ENCODE measurements at places on chromosomes 13 and 19.

DNA sequence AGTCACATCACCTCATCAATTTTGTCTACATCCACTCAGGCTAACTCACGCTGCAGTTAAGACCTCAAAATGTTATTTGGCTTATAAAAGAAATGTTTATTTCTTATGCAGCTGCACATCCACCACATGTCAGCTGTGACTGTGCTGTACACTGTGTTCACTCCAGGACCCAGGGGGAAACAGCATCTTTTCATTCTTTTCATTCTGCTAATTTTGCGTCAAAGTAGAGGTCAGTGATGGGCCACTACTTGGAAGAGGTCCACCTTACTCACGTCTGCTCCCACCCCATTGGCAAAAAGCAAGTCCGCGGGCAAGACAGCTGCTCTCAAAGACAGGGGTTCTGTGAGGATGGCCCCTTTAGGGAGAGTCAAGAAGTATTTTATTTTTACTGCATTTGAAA, 4.5 kb upstream of the DCT start:
- no peak for DNase-seq

GRCh38 chr19:45972081-45972946, 1.4 kb downstream of the NOVA2 start:
- DNase-seq, result peak; percentile 17

DNA sequence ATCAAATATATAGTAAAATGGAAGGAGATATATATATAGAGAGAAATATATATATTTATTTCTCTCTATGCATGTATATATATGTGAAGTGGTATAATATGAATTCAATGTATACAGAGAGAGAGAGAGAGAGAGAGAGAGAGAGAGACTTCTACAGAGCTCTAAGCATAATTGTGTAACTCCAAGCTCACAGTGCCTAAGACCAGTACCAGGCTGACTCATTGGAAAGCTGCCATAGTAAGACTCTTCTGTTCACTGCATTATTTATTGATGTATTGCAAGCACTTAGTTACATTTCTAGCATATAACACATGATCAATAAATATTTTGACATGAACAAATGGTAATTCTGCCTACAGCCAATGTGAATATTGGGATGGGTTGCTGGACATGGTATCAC, 1734.7 kb downstream of the SLITRK1 start:
- no peak for DNase-seq

DNA sequence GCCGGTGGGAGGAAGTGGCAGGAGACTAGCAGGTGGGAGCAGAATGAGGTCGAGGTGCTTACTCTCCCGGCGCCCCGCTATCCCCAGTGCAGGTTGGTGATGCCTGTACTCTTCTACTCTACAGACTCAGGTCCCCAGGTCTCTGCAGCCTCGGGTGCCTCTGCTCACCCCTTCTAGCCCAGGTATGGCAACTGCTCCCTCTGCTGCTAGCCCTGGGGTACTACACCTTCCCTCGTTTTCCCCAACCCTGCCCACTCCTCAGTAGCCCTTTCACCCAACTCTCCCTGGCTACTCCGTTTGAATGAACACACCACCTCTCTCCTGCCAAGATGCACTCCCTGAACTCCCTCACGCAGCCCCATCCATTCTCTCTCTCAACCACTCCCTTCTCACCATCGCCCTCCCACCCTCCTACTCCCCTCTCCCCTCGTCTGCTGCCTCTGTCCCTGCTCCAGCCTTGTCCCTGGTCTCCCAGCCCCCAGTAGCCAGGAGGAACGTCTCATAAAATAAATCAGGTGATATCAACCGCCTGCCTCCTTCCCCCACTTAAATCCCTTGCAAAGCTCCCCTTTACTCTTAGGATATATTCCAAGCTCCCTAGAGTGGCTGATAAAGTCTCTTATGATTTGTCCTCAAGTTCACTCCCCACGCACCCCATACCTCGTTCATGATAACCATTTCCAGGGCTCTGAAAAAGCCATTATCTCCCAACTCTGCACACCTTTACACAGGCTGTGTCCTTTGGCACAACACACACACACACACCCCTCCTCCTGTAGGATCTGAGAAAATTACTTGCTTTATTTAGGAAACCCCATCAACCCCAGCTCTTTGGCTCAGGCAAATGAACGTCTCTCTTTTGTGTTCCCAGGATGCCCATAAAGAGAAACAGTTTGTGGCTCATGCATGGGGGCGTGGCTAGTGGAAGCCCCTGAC, 8.2 kb upstream of the MEIS3 start:
- DNase-seq, result peak; percentile 72

GRCh38 chr13:75855847-75856246, 219.7 kb downstream of the LMO7 start:
- DNase-seq, result no peak

GRCh38 chr13:104310861-104311260, 1244.6 kb upstream of the SLC10A2 start:
- DNase-seq, result no peak

- DNase-seq, result no peak
These were observed 45.0 kb downstream of the CBY2 start for GRCh38 chr13:45747071-45747470.

DNA sequence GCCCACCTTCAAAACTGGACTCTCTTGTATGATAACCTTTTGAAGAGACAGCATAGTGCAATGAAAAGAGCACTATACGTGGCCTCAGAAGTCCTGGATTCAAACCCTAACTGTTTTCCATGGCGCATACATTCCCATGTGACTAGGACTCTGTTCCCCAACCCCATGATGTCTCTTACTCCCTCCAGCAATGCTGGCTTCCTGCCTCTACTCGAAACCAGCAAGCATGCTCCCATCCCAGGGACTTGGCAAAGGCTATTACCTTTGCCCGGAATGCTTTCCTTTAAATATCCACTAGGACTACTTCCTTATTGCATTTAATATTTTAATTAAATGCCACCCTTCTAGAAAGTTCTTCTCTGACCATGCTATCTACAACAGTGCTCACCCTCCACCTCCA, 75.1 kb downstream of the CYSLTR2 start:
- no peak for DNase-seq

GRCh38 chr19:52343548-52343947, 7.5 kb downstream of the ZNF610 start:
- DNase-seq, result peak; percentile 49

- DNase-seq, result no peak
These were observed 23.5 kb downstream of the ACTN4 start for GRCh38 chr19:38670921-38671398.

DNA sequence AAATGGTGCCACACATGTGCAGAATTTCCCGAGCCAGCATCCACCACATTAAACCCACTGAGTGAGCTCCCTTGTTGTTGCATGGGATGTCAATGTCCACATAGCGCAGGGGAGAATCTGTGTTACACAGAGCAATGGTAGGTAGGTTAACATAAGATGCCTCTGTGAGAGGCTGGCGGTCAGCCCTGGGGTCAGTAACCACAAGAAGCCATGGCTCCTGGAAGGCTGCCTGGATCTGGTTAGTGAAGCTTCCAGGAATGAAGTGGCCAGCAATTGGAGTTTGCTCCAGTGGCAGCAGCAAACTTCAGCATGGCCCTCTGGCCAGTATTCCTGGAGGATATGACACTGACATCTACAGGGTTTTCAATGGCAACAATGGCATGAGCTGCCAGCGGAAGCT, 37.0 kb upstream of the PCDH9 start:
- no peak for DNase-seq

DNA sequence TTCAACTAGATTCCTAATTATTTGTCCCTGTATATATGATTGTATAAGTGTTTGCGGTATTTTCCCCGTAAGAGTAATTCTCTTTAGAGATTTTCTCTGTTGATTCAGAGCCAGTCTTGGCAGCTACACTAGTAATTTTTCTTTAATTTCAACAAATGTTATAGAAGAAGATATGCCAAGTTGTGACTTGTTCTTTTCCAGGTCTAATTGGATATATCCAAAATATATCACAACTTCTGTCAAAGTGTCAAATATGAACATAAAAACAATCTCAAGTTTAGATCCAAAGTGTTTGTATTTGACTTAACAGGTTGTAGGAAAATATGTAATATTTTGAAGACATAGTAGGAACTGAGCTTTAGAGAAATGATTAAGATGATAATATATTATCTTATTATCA, 733.9 kb upstream of the SLITRK5 start:
- DNase-seq, result no peak

GRCh38 chr19:45854167-45854778, 8.7 kb downstream of the SYMPK start:
- DNase-seq, result no peak

GRCh38 chr13:76812206-76812897, 73.9 kb downstream of the KCTD12 start:
- no peak for DNase-seq

DNA sequence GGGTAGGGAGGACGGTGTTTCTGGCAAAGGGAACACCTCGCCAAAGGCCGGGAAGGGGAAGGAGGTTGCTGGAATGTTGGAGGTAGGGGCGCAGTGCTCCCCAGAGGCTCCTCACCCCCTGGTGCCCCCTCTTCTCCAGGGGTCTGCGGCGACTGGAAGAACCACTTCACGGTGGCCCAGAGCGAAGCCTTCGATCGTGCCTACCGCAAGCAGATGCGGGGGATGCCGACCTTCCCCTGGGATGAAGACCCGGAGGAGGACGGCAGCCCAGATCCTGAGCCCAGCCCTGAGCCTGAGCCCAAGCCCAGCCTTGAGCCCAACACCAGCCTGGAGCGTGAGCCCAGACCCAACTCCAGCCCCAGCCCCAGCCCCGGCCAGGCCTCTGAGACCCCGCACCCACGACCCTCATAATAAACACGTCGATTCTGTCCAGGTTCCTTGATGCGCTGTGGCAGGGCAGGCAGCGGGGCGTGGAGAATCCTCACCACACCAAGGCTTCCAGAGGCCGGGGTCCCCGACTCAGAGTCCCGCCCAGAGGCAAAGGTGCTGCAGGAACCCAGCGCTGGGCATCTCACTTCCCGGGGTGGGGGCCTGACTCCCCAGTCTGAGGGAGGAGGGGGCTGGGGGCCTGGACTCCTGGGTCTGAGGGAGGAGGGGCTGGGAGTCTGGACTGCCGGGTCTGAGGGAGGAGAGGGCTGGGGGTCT, 7.4 kb upstream of the SPACA4 start:
- no peak for DNase-seq

- DNase-seq, result no peak
These were observed 6.8 kb downstream of the DCUN1D2 start for GRCh38 chr13:113483504-113484293.

DNA sequence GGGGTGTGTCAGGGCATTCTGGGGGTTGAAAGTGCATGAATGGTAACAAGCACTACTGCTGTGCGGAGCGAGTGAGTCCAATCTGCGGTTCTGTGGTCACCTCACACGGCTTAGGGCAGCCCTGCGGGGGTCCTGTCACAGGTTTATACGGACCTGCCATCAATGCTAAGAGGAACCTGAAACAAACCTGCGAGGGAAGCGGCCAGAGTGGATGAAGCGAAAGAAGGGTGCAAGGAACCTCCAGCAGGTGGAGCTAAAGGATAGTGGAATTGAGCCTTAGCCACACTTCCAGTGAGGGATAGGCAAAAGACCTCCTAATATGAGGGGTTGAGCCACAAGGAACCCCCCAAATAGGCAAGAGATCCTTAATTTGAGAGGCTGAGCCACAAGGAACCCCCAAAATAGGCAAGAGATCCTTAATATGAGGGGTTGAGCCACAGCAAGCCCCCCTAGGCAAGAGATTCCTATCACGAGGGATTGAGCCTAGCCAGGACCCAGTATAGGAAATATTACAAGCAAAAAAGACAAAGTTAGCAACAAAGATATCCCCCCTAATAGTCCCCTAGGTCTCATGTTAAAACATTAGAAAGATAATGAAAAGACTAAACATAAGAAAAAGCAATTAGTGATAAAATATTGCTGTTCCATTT, 6.3 kb upstream of the ZNF69 start:
- DNase-seq, result peak; percentile 61

- no peak for DNase-seq
These were observed 46.8 kb downstream of the MIPEP start for GRCh38 chr13:23842406-23842805.

GRCh38 chr19:45186509-45187334, 8.1 kb downstream of the BLOC1S3 start:
- no peak for DNase-seq

DNA sequence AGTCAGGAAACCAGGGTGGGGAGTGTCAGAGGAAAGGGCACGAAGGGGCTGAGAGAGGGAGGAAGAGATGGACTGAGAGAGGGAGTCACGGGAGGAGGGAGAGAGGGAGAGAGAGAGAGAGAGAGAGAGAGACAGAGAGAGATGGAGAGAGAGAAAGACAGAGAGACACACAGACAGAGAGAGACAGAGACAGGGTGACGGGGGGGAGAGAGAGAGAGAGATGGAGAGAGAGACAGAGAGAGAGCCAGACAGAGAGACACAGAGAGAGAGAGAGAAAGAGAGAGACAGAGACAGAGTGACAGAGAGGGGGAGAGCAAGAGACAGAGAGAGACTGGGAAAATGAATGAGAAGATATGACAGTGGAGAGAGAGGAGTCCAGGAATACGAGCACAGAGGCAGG, 494 bp upstream of the KLK14 start:
- DNase-seq, result no peak

DNA sequence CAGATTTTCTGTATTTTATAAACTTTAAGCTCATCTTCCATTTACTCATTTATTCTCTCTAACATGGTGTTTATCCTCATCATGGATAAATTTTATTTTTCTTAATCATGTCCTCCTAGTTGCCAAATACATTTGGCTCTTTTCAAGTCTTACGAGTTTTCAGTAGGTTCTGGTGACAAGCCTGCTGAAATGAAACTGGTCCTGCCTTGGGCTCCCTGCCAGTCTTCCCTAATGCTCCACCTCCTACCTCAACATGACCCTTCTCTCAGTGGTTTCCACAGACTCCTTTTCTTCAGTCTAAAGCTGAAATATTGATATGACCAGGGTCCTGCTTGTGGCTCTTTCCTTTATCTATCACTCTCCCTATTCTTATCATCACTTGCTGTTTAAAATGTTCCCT, 81.2 kb downstream of the TRPC4 start:
- no peak for DNase-seq

- DNase-seq, result no peak
These were observed 479.1 kb downstream of the SUCLA2 start for GRCh38 chr13:47521890-47522487.

DNA sequence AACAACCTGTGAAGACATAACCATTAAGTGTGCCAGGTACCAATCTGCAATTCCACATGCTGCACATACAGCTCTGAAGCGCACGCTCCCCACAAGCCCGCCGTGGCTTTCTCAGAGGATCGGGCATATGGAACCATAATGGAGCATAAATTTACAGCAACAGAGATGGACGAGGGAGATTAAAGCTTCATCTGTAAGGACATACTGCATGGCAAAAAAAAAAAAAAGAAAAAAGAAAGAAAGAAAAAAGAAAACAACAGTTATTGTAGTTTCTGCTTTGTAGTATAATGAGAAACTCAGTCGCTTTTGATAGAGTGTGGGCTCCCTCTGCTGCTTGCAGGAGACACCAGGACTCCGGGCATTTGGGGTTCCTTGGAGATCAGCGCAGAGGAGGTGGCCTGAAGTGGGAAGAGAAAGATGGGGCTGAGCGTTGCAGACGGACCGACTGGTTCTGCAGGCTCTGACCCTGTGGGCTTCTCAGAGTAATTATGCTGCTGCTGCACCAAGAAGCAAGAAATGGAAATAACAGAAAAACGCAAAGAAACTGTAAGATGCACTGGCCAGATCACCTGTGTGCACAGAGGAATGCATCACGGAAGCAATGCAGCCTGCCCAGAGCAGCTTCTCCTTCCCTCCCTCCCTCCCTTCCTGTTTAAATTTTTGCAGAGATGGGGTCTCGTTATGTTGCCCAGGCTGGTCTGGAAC, 10.8 kb upstream of the PDCD5 start:
- DNase-seq, result peak; percentile 40

Data from activated CD4-positive, alpha-beta T cell treated with anti-CD3 and anti-CD28 coated beads, Interleukin-2, amount 50 U/mL, for 48 hours (primary cell).